Skeletal muscle tissue (tissue), 5 donors: ENCODE measurements at places on chromosomes 13 and 19. TPM values are rescaled to one million over a fixed set of nuclear protein-coding genes. Genes with fewer than 3 reads are reported as not detected.

KCNC3 gene
- under 0.01 TPM for total RNA-seq

SRRM5 gene
- total RNA-seq: not detected

RXFP2 gene
- under 0.01 TPM for total RNA-seq

WTIP gene
- total RNA-seq: 12.0 TPM

ZNF208 gene
- total RNA-seq: 1.0 TPM
